Pancreas (tissue), 10 donors: ENCODE measurements at places on chromosomes 2 and 18. TPM values are rescaled to one million over a fixed set of nuclear protein-coding genes. Genes with fewer than 3 reads are reported as not detected.

Gene GKN1
- not detected for total RNA-seq

Gene FER1L5
- total RNA-seq: 1.5 TPM

Gene BOLA3
- 16.7 TPM for total RNA-seq

Gene PRKAG3
- total RNA-seq: not detected

Gene SCYGR7
- total RNA-seq: not detected

Gene PSMD14
- total RNA-seq: 5.8 TPM

Gene RMDN2
- total RNA-seq: 3.8 TPM

Gene ABHD1
- total RNA-seq: 0.34 TPM

Gene ARHGEF33
- 0.91 TPM for total RNA-seq

Gene KCNF1
- total RNA-seq: 0.44 TPM

Gene NYAP2
- not detected for total RNA-seq

Gene CCDC74B
- total RNA-seq: 0.41 TPM

Gene REG1A
- 33,301 TPM for total RNA-seq

Gene RNU2-63P
- not detected for total RNA-seq

Gene AQP12B
- total RNA-seq: 212 TPM

Gene SH3YL1
- 63.7 TPM for total RNA-seq
